Stomach (tissue), 19 donors: ENCODE measurements at places on chromosomes 6 and 20. TPM values are rescaled to one million over a fixed set of nuclear protein-coding genes. Genes with fewer than 3 reads are reported as not detected.

DNA sequence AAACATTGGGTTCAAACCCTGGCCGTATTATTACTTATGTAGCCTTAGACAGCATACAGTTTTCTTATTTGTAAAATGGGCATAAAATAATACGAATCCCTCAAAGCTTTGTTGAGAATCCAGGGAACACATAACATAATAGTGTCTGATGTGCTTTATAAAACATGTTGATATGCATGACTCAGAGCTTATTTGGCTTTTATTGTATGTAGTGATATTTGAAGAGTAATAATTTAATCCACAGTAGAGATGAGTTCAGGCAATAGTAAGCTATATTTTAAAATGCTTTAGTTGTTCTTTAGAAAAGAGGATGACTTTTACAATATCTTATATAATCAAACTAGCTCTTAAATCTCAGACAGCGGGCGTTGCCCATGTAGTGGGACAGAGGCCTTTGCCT is 176.4 kb downstream of the SIM1 start:
- no peak overlapping the region for H3K4me3 ChIP-seq
- no peak for DNase-seq
- no peaks in the 10 kb centered on the region for H3K4me1 ChIP-seq

DNA sequence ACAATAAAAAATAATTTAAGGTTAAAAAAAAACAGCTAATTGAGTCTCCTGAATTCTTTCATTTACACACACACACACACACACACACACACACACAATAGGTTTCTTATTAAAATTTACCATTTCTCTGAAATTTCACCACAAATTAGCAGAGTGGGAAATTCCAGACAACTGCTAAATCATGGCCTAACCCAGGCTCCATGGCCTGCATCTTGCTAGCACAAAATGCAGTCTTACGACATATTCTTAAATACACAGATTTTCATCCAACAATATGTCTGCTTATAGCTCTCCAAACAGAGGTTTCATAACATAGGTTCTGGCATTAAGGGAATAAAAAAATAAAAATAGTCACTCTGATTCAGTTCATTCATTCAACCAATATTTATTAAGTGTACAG is 46.9 kb downstream of the SOD2 start:
- H3K27me3 ChIP-seq: no peaks in the 10 kb centered on the region
- no peak for DNase-seq
- H3K36me3 ChIP-seq: peaks cover 10% of the 10 kb centered on the region

DNA sequence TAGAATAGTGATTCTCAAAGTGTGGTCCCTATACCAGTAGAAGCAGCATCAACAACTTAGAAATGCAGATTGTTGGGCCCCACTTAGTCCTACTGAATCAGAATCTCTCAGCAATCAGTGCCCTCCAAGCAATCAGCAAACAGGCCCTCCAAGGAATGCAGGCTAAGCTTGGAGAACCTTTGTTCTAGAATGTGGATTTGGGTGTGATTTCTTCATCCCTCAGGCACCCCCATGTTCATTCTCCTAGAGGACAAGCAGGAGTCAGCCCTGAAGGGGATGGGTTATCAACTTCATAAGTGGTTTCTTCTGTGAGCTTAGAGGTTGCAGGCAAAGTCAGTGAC is 40.5 kb upstream of the TAF8 start:
- H3K36me3 ChIP-seq: no peaks in the 10 kb centered on the region
- H3K4me3 ChIP-seq: no peak overlapping the region
- peaks cover 37% of the 10 kb centered on the region for H3K4me1 ChIP-seq
- H3K27me3 ChIP-seq: no peaks in the 10 kb centered on the region
- H3K27ac ChIP-seq: no peak overlapping the region

GRCh38 chr6:143179901-143180612 is 119.4 kb downstream of the AIG1 start:
- H3K27ac ChIP-seq: no peak overlapping the region
- H3K36me3 ChIP-seq: no peaks in the 10 kb centered on the region
- no peaks in the 10 kb centered on the region for H3K4me1 ChIP-seq
- no peak for DNase-seq

DNA sequence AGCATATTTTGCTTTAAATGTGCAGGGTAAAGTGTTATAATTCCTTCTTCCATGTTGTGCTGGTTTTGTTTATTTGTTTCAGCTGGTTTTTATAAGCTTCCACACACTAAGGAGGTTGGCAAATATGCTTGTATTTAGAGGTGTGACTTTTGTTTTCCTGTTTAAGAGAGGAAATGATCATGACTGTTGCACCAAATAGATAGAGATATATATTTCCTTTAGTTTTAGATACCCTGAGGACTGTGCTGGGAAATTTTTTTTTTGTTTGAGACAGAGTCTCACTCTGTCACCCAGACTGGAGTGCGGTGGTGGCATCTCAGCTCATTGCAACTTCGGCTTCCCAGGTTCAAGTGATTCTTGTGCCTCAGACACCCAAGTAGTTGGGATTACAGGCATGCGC is 5.8 kb downstream of the TBPL1 start:
- H3K36me3 ChIP-seq: no peaks in the 10 kb centered on the region
- H3K4me3 ChIP-seq: no peak overlapping the region
- H3K27me3 ChIP-seq: no peaks in the 10 kb centered on the region
- no peak for DNase-seq
- H3K4me1 ChIP-seq: peaks cover 20% of the 10 kb centered on the region
- H3K27ac ChIP-seq: no peak overlapping the region

WFDC12 gene
- not detected for total RNA-seq
